Esophagus mucosa (tissue), 1 donor: ENCODE measurements at places on chromosomes 1 and 21. TPM values are rescaled to one million over a fixed set of nuclear protein-coding genes. Genes with fewer than 3 reads are reported as not detected.

Gene WNT2B
- 4.4 TPM for total RNA-seq

Gene CATSPERE
- 0.64 TPM for total RNA-seq

Gene ZNF593OS
- total RNA-seq: 0.16 TPM

Gene C1orf94
- total RNA-seq: not detected

Gene GBP5
- total RNA-seq: 1.2 TPM

Gene ADORA3
- 0.64 TPM for total RNA-seq

Gene LCA5L
- 0.80 TPM for total RNA-seq

Gene SPTA1
- total RNA-seq: not detected

Gene IVL
- 145 TPM for total RNA-seq

Gene SPATA17
- total RNA-seq: 1.00 TPM

Gene KIRREL1
- 9.9 TPM for total RNA-seq
